ENCODE measurements at places on chromosomes 4 and X. TPM values are rescaled to one million over a fixed set of nuclear protein-coding genes. Genes with fewer than 3 reads are reported as not detected.

The GC gene
- 0.65 TPM for polyA plus RNA-seq

DNA sequence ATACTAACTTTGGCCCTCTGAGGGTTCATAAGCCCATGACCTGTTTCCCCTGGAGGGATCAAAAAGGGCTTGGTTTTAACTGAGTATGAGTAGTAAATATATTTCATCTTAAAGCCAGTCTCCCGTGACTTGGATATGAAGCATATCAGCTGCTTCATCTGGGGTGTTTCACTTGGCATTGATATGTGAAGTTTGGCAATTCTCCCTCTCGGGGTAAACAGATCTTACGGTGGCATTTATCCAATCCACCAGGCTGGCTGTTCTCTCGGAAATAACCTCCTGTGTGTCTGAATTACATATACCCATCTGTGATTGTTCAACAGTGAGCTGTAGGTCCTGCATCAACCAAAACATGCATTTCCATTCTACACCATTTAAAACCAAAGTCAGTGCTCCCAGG lies 130.7 kb downstream of the ADAM29 start:
- no peak for DNase-seq

DNA sequence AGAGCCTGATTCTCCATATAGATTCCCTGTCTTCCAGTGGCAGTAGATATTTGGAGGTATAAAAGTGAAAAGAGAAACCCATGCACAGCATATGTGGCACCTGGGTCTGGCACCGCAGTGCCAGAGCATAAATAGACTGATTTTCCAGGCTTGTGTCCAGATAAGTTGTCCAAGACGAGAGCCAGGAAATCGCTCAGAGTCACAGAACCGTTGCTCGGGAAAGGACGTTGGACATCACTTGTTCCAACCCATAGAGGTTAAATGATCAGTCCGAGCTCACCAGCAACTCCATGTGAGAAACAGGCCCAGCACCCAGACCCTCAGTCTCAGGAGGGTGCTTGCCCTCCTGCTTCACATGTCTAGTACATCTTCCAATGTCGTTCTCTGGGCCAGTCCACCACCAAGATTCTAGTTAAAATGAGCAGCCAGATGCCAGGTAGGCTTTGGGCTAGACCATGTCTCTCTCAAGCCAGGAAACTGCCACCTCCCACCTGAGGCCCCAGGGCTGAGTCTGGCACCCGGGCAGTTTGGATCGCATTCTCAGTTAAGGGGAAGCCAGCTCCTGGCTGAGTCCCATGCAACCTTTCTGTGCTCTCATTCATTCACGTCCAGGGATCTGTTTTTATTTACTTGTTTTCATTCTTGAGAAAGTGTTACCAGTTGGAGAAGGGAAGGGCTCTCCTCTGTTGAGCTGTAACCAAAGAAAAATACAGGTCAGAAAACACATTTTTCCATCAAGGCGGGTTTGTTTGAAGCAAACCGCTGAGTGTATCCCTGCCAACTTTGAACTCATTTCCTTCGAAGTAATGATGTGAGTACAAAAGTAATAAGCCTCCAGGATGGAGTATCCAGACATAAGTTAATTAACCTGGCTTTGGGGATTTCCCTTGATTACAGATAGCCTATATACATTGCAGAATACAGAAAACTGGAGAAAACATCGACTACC lies 91.7 kb downstream of the PHOX2B start:
- DNase-seq = no peak

GRCh38 chr4:151205722-151206121 lies 71.2 kb upstream of the PRSS48 start:
- DNase-seq = no peak

The F8 gene
- polyA plus RNA-seq = 1.4 TPM

GRCh38 chrX:140022482-140022881 lies 57.2 kb upstream of the CXorf66 start:
- DNase-seq = no peak

DNA sequence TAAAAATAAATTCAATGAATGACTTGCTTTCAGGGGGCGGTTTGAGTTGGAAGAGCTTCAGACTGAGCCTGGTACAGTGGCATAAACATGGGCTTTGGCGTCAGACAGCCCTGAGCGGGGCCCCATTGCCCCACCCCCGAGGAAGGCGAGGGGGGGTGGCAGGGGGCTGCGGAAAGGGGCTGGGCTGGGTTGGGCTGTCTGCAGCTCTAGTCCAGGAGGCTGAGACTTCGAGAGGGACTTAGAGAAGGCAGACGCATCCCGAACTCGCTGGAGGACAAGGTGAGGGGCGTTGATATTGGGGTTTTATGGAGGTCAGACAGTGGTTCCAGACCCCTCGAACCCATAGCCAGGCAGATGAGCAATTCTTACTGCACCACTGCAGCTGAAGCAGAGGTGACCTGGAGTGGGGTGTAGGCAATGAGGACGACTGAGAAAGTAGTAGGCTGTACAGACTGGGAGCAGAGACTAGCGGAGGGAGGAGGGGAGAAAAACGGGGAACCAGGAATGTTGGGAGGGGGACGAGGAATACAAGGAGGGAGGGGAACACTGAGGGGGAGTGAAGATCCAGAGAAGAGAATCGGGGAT lies at the start of gene MAGED2:
Gene MAGED2, plus strand, starts transcription at position 222 of the 585 bp plus-strand sequence. CDS start 1,587 bp downstream, outside the sequence.
- DNase-seq = peak; percentile 70

GRCh38 chr4:81574991-81575390 lies 103.3 kb upstream of the RASGEF1B start:
- DNase-seq = no peak

DNA sequence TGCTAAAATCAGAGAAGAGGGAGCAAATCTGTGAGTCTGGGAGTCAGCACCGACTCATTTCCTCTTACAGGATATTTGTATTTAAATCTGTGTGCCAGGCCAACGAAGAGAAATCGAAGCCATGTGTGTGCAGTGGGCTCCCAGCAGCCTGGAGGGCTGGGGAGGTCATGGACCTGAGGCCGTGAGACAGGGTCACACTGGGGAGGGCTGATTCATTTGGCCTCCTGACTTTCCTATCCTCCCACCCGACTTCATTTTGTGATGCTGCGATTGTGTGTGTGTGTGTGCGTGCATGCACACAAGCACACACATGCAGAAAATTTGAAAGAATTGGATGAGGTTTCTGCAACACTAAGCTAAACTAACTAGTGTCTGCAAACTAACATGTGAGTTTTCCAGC lies 48.7 kb upstream of the STX18 start:
- DNase-seq = no peak

The RGN gene
- polyA plus RNA-seq = 1.8 TPM

GRCh38 chr4:74431113-74431826 lies 13.7 kb upstream of the AREG start:
- DNase-seq = no peak

The GLRB gene
- polyA plus RNA-seq = not detected

The BEND4 gene
- polyA plus RNA-seq = 1.8 TPM

GRCh38 chr4:75107755-75108612 lies 175.1 kb downstream of the PARM1 start:
- DNase-seq = no peak

DNA sequence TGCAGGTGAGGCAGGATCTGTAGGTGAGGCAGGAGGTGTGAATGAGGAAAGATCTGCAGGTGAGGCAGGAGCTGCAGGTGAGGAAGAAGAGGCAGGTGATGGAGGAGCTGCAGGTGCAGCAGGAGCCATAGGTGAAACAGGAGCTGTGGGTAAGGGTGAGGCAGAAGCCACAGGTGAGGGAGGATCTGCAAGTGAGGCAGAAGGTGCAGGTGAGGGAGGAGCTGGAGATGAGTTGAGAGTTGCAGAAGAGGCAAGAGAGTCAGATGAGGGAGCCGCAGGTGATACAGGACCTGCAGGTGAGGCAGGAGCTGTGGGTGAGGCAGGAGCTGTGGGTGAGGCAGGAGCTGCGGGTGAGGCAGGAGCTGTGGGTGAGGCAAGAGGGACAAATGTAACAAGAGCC lies 27.1 kb upstream of the PNMA3 start:
- DNase-seq = no peak

GRCh38 chr4:81629366-81629765 lies 157.7 kb upstream of the RASGEF1B start:
- DNase-seq = no peak

The BANK1 gene
- 3.0 TPM for polyA plus RNA-seq

The DGKK gene
- not detected for polyA plus RNA-seq

The PPP4R3C gene
- not detected for polyA plus RNA-seq

DNA sequence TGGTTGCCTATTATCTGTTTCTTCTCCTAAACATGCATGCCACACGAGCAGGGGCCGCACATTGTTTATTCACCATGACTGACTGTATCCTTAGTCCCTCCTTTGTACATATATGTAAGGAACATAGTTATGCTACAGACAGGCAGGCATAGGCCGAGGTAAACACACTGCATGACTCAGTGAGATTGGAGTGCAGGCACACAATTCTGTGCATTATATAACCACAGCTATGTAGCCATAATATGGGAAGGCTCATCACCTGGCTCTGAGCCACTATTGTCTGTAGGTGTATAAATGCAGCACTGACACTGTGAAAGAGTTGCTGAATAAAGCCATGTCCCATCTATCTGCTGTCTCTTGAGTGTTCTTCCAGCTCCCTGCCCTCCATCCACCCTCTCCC lies 431.6 kb downstream of the IDS start:
- DNase-seq = no peak

GRCh38 chrX:124902953-124903352 lies 416.7 kb upstream of the TEX13C start:
- DNase-seq = no peak

GRCh38 chrX:114715096-114715495 lies 131.2 kb downstream of the HTR2C start:
- DNase-seq = no peak

The HSFX1 gene
- not detected for polyA plus RNA-seq

DNA sequence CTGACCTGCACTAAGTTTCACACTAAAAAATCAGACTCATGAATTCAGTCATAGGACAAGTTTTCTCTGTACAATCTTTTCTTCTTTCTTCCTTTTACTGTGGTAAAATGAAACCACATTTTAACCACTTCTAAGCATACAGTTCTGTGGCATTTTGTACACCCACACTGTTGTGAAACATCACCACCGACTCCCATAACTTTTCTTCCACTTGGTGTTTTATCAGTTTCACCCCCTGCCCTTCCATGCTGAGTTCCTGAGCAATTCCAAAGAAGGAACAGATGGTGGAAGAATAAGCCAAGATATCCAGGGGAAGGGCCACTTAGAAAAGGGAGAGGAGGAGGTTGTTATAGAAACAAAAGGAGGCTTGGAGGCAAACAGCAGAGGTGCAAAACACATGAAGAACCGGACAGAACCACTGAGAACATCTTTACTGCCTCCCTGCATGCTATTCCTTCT lies 22.6 kb downstream of the SLC25A4 start:
- peak; percentile 20 for DNase-seq

DNA sequence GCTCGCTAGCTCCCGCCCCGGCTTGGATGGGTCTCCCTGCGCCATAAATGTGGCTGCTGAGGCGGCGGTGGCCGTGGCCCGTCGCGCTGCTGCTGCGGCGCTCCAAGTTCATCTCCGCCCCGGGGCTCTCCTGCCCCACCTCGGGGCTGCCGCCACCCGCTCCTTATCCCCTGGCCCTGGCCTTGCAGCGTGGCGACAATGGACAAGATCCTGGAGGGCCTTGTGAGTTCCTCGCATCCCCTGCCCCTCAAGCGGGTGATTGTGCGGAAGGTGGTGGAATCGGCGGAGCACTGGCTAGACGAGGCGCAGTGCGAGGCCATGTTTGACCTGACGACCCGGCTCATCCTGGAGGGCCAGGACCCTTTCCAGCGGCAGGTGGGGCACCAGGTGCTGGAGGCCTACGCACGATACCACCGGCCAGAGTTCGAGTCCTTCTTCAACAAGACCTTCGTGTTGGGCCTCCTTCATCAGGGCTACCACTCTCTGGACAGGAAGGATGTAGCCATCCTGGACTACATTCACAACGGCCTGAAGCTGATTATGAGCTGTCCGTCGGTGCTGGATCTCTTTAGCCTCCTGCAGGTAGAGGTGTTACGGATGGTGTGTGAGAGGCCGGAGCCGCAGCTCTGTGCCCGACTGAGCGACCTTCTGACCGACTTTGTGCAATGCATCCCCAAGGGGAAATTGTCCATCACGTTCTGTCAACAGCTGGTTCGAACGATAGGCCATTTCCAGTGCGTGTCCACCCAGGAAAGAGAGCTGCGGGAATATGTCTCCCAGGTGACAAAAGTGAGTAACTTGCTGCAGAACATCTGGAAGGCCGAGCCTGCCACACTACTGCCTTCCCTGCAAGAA lies 763 bp downstream of the USP38 start:
- no peak for DNase-seq

DNA sequence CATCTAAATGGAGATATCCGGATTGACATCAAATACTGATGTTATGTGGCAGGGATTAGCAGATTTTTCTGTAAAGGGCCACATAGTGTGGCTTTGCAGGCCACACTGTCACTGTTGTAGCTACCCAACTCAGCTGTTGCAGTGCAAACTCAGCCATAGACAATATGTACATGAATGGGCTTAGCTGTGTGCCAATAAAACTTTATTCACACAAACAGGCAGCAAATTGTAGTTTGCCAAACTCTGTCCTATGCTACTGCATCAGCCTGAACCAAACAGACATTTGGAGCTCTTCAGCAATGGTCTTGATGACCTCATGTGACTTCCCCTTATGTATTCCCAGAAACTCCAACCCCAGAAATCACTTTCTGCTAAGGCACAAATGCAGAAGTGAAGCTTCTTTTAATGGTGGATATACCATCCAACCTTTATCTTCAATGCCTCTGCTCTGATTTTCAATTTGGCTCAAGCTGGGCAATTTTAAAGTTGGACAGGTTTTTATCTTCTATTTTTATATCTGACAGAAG lies 18.4 kb upstream of the TRPC5OS start:
- DNase-seq = no peak

DNA sequence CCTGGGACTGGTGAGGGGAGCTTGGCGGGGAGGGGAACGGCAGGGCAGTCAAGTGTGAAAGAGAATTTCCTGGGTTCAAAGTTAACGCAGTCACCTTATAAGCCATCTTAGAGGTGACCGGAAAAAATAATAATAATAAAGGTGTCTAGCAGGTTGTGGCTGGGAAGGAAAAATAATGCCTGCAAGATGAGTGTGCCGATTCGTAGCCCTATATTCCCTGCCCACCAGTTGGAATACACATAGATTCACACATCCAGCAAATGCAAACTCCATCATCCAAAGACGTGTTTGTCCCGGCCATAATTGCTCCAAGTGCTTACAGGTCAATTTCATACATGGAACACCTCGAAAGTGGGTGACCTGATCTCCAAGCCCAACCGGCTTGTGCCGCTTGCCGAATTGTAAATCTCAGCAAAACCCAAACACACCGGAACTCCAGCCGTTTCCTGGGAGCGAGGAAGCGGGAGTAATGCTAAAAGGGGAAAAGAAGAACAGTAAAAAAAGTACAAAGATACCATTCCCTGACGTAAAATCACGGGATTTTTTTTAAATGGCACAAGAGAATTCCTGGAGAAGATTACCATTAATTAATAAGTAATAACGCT lies 1.3 kb upstream of the FAT1 start:
- peak; percentile 56 for DNase-seq

- no peak for DNase-seq
Observed at GRCh38 chrX:50407976-50408375, 62.6 kb downstream of the DGKK start.

The PLK4 gene
- polyA plus RNA-seq = 9.5 TPM

Data from small intestine (tissue), 16 donors.